ENCODE measurements at places on chromosomes 2 and 18. TPM values are rescaled to one million over a fixed set of nuclear protein-coding genes. Genes with fewer than 3 reads are reported as not detected.
A peak's percentile ranks its signal among the peaks of the same experiment; 100 is the strongest.

GRCh38 chr18:33616556-33616955 lies 38.5 kb downstream of the ASXL3 start:
- no peak for DNase-seq

DNA sequence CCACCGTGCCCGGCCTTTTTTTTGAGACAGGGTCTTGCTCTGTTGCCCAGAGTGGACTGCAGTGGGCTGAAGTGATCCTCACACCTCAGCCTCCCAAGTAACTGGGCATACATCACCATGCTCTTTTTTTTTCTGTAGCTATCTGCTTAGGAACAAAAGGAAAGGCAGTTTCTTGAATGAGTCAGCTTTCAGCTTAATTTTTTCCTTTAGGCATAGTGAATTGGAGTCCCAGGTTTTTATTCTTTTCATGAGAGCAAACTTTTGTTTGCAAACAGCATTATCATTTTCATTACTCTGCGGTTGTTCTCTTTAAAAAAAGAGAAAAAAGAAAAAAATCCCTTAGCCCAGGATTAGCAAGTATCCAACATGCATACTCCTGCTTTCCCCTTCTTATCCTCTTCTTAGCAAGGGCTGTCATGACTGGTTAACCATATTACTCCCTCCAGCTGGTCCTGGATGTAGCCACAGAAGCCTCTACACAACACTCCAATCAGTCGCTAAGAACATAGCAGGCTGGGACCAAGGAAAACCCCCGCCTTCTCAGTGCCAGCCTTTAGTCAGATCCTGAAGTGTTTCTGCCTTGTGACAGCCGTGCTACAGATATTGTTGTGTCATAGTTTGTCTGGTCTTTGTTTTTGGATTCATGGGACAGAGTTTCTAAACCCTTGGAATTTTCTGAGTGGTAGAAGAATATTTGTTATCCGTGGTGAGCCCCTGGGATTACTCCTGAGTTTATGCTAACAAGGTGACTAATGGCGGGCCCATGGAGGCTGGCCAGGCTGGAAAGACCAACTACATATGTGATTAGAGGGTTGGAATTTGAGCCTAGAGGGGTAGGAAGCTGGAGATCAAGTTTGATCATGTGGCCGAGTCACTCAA lies 23.3 kb upstream of the ST3GAL5 start:
- DNase-seq, result no peak

- no peak for DNase-seq
These were observed 2.0 kb downstream of the PROC start for GRCh38 chr2:127420039-127420864.

- DNase-seq, result no peak
These were observed 1472.3 kb upstream of the CELF4 start for GRCh38 chr18:39037925-39038324.

GRCh38 chr2:26080356-26080755 lies 46.5 kb downstream of the RAB10 start:
- DNase-seq, result no peak

- no peak for DNase-seq
These were observed 17.3 kb upstream of the GATA6 start for GRCh38 chr18:22152093-22152492.

DNA sequence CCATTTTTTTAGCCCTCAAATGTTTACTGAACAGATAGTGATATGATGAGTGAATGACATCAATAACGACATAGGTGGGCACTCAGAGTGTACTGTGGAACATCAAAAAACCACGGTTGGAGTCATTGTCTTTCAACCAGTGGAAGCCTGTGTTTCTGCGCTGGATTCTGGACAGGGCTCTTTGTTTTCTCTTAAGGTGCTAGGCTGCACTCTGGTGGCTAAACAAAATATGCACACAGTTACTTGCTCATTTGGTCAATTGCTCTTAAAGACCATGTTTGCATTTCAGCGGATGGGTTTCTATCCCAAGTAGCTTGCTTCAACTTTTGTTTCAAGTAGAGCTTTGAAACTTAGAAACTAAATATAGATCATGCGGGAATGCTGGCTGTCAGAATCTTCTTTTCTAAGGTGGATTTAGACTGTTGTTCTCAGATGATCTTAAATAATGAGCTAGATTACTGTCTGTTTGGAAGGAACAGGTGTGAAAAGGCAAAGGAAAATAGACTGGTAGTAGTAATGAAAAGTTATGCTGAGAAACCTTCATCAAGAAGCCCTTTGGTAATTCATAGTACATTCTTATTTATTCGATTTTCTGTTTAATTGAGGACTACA lies 48.5 kb upstream of the LYPD6B start:
- no peak for DNase-seq

DNA sequence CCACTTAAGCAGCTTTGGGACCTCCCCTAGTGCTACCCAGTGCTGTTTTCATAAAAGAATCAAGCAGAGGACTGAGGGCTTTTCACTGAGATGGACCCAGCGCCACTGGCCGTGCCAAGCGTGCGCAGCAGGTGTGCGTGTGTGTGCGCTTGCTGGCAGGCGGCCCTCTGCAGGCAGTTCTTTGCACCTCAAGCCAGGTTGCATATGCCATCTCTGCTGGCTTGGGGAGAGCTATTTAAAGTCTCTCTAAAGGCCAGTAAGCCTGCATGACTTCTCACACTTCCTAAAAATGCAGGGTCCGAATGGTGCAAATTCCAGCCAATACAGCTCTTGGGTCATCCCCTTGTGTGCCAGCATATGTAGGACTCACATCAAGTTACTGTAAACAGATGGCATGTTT lies 255.5 kb downstream of the RNF152 start:
- no peak for DNase-seq

- DNase-seq, result no peak
These were observed 6.8 kb downstream of the TFPI start for GRCh38 chr2:187547353-187547979.

GRCh38 chr2:74291218-74291544 lies 52.0 kb downstream of the SLC4A5 start:
- DNase-seq, result no peak

DNA sequence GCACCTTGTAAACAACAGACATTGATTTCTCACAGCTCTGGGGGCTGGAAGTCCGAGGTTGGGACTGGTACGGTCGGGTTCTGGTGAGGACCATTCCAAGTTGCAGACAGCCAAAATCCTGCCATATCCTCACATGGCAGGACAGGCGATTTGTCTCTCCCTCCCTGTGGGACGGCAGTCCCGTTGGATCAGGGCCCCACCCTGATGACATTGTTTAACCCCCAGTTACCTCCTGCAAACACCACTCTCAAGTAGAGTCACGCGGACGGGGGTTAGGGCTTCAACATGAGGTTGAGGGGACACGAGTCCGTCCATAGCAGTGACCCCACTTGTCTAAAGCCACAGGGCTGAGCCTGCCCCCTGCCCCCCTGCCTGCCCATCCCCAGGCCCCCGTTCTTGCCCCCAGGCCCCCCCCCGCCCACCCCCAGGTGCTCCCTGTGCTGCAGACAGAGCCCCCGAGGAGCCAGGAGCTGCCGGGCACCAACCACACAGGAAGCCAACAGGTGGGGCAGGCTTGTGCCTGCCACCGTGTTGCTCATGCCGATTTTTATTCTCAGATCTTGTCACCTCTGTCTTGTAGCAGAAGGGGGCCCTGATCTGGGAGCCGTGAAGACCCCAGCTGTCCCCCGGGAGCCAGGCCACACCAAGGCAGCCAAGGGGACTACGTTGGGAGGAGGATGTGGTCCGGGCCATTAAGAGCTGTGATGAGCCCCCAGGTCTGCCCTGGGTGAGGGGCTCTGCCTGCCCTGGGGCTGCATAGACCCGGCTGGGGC lies 82.2 kb downstream of the NFATC1 start:
- DNase-seq, result no peak

DNA sequence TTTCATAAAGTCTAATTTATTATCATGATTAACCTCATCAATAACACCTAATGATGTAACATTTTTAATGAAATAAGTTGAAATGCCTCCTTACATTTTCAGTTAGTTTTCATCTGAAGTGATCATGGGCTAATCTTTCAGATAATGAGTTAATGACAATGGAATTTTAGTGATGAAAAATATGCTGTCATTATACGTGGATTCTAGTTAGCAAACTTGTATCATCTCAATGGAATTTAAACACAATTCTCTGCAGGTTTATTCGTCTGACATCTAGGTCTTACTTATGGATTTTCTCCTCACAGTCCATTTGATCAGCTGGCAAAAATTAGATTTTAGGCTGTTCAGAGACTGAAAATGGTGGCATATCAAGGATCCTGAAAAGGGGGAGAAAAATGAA lies 885.0 kb downstream of the SLC4A3 start:
- DNase-seq, result no peak

DNA sequence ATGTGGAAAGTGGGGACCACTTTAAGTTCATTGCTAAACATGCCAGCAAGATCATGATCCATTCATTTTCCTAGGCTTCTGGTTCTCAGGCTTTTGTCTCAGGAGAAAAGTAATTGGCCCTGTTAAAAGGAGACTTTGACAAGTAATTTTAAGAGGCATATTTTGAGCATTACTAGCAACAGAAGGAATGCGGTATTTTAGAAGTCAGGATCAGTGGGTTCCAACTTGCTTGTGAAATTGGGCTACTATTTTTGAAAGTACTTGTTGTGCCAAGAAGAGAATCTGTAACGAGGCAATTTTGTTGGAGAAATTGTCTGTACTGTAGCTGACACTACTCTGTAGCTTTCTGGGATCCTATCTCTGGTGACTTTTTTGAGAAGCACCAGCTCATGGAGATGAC lies 59.4 kb downstream of the CERS6 start:
- no peak for DNase-seq

DNA sequence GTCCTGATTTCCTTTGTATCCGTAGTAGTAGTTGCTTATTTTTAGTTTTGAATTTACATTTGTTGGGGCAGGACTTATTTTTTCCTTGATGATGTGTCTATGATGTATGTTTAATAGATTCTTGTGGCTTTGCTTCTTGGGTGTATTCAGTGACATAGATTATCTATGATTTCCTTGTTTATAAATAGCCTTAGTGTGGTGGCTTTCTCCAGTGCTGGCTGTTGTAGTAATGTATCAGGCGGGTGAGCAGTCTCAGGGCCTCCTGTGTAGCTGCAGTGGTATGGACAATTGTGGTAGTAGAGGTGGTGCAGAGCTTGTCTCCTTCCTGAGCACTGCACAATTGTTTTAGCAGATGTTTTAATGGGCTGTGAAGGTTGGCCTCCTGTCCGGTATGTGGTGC lies 60.5 kb downstream of the SMCHD1 start:
- DNase-seq, result no peak

DNA sequence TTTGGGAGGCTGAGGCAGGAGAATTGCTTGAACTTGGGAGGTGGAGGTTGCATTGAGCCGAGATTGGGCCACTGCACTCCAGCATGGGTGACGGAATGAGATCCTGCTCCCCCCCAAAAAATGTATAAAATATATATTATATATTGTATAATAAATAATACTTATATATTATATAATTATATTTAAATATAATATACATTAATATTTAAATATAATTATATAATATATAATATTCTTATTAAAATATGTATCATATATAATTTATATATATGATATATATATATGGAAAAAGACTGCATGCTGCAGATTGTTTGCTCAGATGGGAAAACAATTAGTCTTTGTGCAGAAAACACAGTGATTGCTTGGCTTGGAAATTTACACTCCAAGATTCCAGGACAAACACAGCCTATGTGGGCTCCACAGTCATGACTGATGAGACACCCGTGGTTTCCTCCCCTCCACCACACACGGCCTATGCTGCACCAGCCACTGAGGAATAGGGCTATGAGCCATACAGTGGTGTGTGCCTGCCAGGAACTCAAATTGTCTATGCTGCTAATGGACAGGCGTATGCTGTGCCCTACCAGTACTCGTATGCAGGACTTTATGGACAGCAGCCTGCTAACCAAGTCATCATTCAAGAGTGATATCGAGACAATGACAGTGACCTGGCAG lies 30.0 kb downstream of the PMAIP1 start:
- DNase-seq, result no peak

GRCh38 chr2:239349453-239350135 lies 51.2 kb downstream of the HDAC4 start:
- no peak for DNase-seq

GRCh38 chr18:61699397-61700110 lies 193.3 kb downstream of the RNF152 start:
- no peak for DNase-seq

- peak; percentile 40 for DNase-seq
These were observed 77.3 kb upstream of the PHLPP1 start for GRCh38 chr18:62637807-62638687.

DNA sequence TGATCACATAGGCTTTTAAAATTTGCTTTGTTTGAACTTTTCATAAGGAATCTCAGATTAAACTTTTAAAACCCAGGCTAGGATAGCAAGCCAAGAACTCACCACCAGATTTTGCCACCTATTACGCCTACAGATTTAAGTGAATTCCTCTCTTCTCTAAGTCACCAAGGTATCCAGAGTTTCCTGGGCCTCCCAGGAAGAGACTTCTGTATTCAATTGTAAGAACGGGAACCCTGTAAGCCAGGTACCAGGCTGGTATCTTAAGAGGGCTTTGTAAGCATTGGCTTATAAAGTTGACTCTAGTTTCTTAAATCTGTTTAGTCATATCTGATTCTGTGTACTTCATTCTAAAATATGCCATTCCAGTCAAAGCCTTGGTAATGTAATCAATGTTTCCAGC lies 285.1 kb downstream of the MBD5 start:
- no peak for DNase-seq

DNA sequence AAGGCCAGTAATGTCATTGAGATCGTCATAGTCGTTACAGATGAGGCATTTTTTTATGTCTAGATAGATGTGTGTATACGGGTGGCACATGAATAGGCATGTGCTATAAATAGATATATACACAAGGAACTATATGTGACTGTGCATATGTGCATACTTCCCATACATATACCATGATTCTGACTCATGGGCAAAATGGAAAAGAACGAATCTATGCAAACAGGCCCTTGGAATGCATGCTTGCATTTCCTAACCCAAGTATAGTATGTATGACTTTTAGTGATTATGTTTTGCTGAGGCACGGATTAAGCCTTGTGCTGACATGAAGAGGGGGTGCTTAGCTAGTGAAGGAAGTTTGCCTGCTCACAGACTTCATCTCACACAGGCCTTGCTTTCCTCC lies 111.7 kb downstream of the BCL11A start:
- DNase-seq, result no peak

DNA sequence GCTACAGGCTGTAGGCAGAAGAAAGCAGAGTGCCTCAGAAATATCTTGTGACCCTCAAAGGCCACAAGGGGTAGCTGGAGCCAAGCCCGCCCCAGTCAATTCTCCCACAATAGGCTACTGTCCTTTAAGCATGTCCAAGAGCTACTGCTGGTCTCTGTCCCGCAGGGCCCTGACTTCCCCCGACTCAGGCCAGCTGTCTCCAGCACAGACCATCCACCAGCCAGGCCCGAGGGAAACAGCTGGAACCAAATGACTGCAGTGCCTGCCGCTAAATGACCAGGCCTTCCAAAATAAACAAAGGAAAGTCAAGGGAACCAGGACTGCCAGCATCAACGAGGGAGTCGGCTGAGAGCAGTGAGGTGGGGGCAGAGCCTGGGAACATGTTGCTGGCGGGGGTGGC lies 36.7 kb downstream of the MCFD2 start:
- DNase-seq, result no peak

- no peak for DNase-seq
These were observed 135.9 kb upstream of the ARL4C start for GRCh38 chr2:234632527-234633391.

MYO7B gene
- total RNA-seq, result 4.7 TPM

TDRD15 gene
- 0.06 TPM for total RNA-seq

IL1B gene
- total RNA-seq, result 0.19 TPM

MC5R gene
- 0.17 TPM for total RNA-seq

ZNF396 gene
- total RNA-seq, result 2.8 TPM

EDAR gene
- 0.23 TPM for total RNA-seq

LINC00305 gene
- not detected for total RNA-seq

BMP10 gene
- total RNA-seq, result not detected

Data from activated naive CD8-positive, alpha-beta T cell treated with anti-CD3 and anti-CD28 coated beads, Interleukin-2, amount 10 ng/mL, durations not matched to agents 7 days and 5 days (primary cell).